ENCODE measurements at places on chromosomes 7 and 10.
A peak's percentile ranks its signal among the peaks of the same experiment; 100 is the strongest.

GRCh38 chr10:843703-844102 is 87.8 kb downstream of the LARP4B start:
- DNase-seq = no peak

GRCh38 chr10:79266084-79266483 is 81.2 kb upstream of the PPIF start:
- no peak for DNase-seq

DNA sequence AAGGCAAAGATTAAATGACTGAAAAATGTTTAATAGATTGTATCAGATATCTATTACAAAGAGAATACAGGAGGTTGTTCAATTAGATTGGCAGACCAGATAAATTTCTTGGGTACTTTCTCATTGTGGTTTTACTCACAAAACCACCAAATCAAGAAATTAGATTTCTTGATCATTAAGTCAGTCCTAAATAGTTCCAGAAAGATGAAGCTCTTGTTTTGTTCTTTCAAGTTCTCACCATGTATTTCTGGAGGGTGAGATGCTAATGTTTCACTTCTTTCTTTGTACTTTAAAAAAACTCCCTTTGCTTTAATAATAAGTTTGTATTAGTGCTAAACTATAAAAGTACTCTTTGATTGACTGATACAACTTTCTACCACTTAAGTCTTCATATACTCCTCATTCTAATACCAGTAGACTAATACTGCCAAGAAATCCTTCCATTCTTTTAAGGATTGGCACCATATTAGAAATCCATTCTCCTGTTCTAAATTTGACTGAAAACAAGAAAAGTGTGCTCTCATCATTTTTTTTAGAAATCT is 69.4 kb downstream of the RNF133 start:
- DNase-seq = no peak

GRCh38 chr10:97329766-97330165 is 4.8 kb downstream of the FRAT2 start:
- DNase-seq = no peak

- no peak for DNase-seq
Measured at GRCh38 chr10:86942441-86943315, 14.7 kb downstream of the MMRN2 start.

- DNase-seq = no peak
Measured at GRCh38 chr10:109939315-109939961, 16.1 kb upstream of the XPNPEP1 start.

GRCh38 chr7:17802056-17802455 is 138.2 kb downstream of the SNX13 start:
- no peak for DNase-seq

- DNase-seq = no peak
Measured at GRCh38 chr10:105023211-105024111, 382.4 kb downstream of the SORCS3 start.

- no peak for DNase-seq
Measured at GRCh38 chr10:61943674-61944378, 42.3 kb downstream of the ARID5B start.

DNA sequence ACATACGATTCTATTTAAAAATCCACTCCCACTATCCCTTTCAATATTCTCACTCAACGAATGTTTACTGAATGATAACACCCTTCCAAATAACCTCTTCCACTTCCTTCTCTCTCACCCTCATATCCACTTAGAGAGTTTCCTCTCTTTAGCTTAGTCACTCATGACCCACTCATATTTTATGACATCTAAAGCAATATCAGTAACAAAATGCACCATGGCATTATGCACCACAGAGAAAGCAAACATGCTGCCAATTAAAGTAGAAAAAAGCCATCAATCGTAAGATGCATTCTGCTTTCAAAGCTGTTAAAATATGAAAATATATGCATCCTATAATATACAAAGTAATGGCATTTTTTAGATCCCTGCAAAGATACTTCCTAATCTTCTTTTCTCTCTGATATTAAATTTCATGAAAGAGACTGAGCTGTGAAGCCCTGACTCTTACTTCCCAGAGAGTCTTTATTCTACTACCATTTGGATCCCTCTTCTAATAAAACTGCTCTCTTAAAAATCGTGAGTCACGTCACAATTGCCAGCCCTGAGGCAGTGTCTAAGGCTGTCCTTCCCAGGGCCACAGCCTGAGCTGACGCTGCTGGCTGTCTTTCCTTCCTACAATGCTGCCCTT is 283.0 kb upstream of the KLF6 start:
- no peak for DNase-seq

DNA sequence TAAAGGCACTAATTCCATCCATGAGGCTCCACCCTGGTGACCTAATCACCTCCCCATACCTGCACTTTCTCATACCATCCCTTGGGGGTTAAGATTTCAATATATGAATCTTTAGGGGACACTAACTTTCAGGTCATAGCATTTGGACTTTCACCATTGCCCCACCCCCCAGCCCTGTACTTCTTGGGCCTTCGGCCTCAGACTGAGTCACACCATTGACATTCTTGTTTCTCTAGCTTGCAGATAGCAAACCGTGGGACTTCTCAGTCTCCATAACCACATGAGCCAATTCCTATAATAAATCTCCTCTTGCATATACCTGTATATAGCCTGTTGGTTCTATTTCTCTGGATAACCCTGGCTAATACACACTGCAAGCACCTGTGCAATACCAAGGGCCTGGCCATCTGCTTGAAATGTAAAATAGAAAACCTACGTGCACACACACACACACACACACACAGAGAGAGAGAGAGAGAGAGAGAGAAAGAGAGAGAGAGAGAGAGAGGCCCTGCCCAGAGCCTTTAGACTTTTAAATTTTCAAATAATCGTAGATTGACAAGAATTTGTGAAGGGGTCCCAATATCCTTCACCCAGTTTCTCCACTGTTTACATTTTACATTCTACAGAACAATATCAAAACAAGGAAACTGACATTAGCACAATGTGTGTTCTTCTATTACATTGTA is 25.3 kb downstream of the ANXA8 start:
- DNase-seq = no peak

- DNase-seq = no peak
Measured at GRCh38 chr10:80612261-80612660, 74.6 kb downstream of the SH2D4B start.

DNA sequence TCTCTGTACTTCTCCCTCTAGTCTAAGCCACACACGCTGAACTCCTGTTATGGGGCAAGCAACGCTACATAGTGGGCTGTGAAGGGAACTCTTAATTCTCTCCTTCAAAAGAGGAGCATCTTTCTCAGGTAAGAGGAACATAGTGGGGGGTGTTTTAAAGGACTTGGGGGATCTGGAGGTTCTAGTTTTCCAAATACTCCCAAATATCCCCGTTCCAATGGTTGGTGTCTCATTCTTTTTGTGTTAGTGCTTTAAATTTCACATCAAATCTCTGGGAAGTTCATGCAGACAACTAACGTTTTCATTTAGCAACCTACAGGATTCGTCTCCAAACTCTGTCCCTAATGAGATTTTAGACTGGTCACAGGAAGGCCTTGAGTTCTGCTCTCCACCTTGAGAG is 12.4 kb upstream of the WDR86 start:
- no peak for DNase-seq

GRCh38 chr7:19327018-19327417 is 181.8 kb upstream of the FERD3L start:
- DNase-seq = no peak

GRCh38 chr7:88357781-88358525 is 51.3 kb upstream of the STEAP4 start:
- no peak for DNase-seq

DNA sequence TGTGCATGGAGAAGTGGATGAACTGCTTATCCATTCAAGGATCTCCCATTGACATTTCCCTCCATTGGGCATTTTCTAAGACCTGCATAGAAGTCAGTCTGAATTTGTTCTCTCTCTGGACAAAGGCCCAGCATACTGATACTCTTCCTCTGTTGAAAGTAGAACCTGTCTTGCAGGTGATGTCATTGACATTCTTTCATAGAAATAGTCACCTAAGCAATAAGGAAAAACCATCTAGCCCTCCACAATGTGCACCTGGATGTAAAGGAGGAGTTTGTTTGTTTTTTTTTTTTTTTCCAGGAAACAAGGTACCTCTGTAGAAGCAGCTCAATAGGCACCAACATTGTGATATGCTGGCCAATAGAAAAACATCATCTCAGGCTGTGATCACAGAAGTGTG is 150.4 kb downstream of the DPY19L1 start:
- no peak for DNase-seq

DNA sequence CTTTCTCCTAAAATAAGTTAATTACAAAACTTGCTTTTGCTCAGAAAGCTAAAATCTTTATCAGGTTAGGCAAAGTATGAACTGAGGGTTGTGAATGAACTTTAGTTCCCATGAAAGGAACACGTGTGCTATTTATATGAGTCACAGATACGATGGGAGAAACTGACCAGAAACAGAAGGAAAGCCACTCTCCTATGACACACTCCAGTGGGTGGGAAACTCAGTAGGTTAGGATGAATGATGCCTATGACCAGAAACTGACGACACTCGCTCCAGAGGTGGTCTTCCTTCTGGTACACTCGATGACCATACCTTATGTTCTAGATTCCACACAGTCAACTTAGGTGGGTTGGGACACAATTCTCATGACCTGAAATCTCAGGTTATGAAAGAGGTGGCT is 215.7 kb upstream of the INHBA start:
- DNase-seq = no peak

- DNase-seq = no peak
Measured at GRCh38 chr7:131363719-131364118, 36.0 kb downstream of the MKLN1 start.

GRCh38 chr7:154631162-154631561 is 371.8 kb downstream of the PAXIP1 start:
- no peak for DNase-seq

DNA sequence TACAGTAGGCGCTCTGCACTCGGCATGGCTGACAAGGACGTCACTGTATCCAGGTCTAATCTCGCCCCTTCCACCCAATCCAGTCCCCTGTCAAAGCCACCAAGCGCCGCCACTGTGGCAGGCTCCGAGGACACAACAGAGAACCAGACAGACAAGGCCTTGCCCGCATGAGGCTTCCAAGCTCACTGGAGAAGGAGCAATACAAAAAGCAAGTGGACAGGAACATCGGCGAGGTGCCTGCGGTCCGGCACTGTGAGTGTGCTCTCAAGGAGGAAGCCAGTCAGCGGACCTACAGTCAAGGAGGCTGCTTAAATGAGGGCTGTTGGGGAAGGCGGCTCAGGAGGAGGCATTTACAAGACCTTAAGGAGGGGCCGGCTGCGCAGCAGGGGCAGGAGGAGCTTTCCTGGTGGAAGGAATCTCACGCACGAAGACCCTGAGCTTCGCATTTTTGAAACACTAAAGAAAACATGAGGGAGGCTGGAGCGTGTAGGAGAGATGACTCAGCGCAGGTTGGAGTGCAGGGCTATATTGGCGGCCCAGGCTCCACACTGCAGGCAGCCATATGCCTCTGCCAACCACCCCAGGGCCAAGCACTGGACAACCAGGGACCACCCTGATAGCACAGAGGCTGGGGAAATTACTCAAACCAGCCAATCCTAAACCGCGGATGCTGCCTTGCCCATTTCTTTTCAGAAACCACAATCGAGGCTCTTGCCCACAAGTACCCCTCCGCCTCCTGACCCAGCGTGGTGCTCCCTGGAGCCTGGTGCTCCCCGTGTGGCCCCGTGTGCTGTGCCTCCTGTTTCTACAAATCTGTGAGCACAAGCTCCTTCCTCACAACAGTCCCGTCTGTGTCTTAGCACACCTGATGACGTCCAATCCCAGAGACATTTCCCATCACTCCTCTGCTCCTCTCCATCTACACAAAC is 28.9 kb downstream of the GNA12 start:
- DNase-seq = no peak

DNA sequence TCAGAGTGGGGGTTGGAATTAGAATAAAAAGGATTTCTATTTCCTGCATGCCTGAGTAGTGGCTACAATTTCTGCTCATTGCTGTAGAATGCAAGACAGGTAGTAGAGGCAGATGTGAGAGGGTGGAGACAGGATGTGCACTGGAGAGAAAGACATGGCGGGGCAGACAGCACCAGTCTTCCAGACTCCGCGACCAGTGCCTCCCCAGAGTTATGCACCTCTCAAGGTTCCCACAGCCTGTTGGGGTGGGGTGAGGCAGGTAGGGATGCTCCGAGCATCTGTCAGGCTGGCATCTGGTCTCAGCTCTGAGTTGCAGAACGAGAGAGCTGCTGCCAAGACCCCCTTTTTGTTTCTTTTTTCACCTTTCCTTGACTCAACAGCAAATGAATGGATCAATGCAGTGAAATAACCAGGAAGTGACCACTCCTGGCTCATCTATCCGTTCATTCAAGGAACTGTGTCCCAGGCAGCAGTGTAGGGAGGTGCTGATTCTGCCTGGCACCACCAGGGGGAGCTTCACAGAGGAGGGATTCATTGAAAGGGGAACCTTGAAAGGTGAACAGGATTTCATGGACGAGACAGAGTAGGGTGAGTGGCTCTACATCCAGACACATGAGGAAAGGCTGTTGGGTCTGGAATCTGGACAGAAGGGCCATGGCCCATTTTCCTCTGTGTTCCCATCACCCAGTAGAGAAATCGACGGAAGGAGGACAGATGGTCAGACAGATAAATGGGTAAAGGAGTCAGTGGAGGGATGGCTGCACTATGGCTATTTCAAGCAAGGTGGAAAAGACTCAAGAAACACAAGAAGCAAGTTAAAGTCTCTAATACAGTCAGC is 17.2 kb upstream of the SLC18A3 start:
- DNase-seq = peak; percentile 47

DNA sequence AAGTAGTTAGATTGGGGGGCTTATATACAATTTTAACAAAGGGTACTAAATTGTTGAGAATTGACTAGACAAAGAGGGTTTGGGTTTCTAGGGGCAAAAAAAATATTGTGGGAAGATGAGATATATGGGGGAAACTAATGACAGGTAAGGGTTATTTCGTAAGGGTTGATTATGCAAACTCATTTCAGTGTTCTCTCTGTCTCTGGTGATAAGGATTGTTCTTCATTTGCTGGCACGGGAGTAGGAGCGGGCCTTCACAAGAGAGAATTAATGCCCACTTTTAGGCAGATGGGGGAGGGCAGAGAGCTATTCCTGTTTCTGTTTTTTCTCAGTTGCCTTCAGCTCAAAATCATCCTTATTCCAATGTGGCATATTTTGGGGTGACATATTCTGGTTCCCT is 258.4 kb downstream of the EXOC4 start:
- DNase-seq = no peak

Data from activated T-cell treated with anti-CD3 and anti-CD28 coated beads for 4 hours (primary cell).